ENCODE measurements at places on chromosomes 16 and 17.

DNA sequence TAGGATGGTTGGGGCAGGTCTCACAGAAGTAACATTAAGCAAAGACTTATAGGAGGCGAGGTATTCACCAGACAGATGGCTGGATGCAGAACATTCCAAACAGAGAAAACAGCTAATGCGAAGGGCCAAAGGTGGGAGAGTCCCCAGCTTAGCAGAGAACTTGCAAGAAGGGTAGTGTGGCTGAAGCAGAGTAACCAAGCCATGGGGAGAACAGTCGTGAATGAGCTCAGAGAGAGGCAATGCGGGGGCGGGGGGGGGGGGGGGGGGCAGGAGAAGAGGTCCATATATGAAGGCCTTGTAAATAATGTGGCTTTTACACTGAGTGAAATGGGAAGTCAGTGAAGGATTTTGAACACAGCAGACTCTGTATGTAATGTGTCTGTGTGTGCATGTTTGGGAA lies 81.3 kb downstream of the SMG6 start:
- DNase-seq = no peak

DNA sequence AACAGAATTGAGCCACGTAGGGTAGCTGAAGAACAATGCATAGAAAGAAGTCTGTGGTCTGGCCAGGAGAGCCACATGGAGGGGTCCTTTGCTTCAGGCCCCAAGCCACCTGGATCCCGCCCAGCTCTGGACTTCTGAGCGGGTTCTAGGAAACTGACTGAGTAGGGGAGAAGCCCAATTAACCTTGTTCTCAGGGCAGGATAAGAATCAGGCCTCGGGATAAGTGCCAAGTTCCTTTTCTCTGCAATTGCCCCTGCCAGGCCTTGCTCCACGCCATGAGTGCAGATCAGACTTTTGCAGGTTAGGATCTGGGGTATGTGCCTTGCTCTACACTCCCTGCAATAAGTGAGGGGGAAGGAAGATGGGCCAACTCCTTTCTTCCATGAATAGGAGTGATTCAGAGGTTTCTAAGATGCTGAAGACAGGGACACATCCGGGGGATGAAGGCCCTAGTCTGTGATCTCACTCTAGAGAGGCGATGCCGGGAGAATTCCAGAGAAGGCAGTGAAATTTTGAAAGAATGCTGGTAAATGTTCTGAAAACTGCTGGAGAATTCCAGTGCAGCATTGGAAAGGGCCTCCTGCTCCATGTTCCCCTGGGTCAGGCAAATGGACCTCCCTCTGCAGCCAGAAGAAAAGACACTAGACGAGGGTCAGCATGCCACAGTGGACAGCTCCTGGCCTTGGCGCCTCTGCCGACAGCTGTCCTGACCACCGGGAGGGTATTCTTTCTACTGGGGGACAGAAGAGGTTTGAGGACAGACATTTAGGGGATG lies 5.8 kb downstream of the NEUROD2 start:
- peak; percentile 64 for DNase-seq

DNA sequence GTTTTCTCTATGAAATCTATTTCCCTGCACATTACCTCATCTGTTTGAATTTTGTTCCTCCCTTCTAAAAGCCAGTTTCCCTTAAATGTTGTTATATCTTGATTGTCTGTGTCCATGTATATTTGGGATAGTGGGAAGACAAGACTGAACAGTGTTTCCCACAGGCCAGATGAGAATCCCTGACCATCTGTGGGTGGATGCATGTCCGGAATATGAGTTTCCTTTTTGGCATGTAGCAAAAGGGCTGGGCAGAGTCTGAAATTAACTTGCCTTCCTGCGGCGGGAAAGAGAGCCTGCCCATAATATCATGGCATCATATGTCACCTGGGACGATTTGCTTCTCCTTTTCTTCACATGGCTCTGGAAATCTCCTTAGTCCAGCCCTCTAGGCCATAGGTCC lies 385.8 kb upstream of the MAF start:
- no peak for DNase-seq

DNA sequence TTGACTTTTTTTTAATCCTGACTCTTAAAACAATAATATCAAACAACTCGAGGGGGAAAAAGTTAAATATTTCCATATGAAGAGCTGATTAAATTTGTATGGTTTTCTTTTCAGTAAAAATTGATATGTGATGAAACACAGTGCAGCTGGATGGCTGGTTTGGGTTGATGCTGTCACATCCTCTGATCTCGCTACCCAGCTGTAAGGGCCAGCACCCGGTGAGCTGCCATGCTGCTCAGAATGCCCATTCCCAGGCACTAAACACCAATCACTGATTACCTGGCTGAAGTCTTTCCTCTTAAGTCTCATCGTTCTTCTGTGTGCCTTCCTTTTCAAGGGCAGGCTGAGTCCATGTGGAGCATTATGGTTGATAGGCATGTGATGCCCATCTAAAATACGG lies 234.3 kb downstream of the IRX3 start:
- DNase-seq = no peak

DNA sequence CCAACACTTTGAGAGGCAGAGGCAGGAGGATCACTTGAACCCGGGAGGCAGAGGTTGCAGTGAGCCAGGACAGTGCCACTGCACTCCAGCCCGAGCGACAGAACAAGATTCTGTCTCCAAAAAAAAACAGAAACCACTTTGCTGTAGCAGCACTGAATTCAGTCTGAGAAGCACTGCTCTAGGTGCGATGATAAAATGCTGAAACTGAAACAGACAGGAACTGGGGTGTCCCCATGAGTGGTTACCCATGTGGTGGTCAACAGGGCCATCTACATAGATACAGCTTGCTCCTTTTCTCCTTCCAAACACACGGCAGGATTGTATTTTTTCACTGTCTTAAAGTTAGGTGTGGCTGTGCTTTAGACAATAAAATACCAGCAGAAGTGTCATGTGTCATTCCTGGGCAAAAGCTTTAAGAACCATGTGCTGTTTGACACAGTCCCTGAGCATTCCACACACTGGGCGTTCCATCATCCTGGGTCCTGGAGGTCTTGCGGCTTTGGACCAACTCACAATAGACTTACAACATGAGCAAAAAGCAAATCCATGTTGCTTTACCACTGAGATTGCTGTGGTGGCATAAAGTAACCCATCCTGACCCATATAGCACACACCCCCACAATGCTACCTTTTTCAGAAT lies 11.5 kb downstream of the GAS7 start:
- DNase-seq = no peak

- no peak for DNase-seq
These were observed 210.4 kb upstream of the N4BP1 start for GRCh38 chr16:48820379-48820778.

DNA sequence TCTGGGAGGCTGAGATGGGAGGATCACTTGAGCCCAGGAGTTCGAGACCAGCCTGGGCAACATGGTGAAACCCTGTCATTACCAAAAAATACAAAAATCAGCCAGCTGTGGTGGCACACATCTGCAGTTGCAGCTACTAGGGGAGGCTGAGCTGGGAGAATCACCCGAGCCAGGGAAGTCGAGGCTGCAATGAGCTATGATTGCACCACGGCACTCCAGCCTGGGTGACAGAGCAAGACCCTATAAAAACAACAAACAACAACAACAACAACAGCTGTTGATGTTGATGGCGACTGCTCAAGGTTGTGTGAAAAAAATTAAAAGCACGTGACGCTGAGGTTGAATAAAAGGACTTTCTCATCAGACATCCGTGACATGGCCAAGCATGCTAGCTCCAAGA lies 40.8 kb upstream of the CIBAR2 start:
- DNase-seq = no peak

DNA sequence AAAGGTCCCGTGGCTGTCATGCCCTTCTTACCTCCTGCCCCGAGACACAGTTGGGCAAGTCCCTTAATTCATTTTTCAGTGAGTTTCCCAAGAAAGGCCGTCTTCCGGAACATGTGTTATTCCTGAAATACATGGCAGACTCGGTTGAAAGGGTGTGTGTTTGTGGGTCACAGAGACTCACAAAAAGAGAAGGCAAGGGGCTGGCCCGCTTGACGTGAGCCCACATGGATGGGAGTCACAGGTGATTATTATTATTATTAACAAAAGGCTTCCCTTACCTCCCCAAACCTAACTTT lies 34.1 kb upstream of the CCR7 start:
- DNase-seq = no peak

DNA sequence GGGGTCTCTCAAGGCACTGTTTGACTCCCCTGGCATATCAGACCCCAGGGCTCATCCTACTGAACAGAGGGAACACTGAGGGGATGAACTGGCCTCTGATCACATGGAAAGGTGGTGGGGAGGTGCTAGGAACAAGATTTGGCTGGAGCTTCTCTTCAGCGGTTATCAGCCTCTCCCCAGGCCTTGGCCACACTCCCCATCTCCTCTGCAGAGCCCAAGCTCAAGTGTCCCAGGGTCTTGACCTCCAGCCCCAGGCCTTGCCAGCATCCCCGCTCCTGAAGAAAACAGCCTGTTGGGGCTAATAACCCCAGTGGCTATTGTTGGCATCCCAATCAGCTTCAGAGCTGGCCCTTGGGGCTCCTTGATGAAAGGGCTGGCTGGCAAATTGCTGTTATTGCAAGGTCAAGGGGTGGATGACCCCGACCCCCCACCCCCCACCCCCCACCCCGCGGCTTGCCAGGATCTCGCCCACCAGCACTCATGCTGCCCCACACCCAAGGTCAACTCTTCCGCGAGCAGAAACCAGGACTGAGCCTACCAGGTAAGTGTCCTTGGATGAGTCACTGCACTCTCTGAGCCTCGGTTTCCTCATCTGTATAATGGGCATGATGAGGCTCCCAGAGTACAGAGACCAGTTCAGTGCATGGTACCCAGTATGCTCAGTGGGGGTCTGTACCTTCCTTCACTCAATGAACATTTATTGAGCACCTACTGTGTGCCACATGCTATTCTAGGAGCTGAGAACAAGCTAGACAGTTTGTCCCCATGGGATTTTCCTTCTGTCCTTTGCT lies 18.8 kb upstream of the FAM83G start:
- DNase-seq = no peak

DNA sequence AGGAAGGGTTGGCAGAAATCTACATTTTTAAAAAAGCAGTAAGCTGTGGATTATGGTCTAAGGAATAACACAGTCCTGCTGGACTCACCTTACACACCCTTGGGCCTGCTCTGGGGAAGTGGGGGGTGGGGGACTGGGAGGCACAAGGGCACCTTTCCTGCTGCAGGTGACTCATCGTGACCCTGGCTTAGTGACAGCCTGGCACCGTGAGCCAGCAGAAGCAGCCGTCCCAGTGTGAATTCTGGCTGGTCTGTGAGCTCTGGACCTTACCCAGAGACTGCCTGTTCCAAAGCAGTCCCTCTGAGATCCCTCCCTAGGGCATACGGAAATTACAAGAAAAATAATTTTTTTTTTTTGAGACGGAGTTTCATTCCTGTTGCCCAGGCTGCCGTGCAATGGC lies 4.2 kb upstream of the CRK start:
- peak; percentile 89 for DNase-seq

GRCh38 chr17:74430385-74430705 lies 1.5 kb upstream of the GPRC5C start:
- peak; percentile 74 for DNase-seq

All from G401 (cell line).